ENCODE measurements at places on chromosomes 13 and 19. TPM values are rescaled to one million over a fixed set of nuclear protein-coding genes. Genes with fewer than 3 reads are reported as not detected.

The CCDC169 gene
- 0.43 TPM for total RNA-seq

The A1BG gene
- 7.3 TPM for total RNA-seq

The PLA2G4C gene
- 34.8 TPM for total RNA-seq

The ANKLE1 gene
- 0.43 TPM for total RNA-seq

The CEACAM3 gene
- not detected for total RNA-seq

The FOXA3 gene
- total RNA-seq, result 0.09 TPM

The UFM1 gene
- 56.0 TPM for total RNA-seq

The MYO1F gene
- total RNA-seq, result 0.54 TPM

The FREM2 gene
- total RNA-seq, result not detected

The PTPRS gene
- 60.3 TPM for total RNA-seq

The TTYH1 gene
- total RNA-seq, result not detected

The IGFL3 gene
- total RNA-seq, result not detected
